Thoracic aorta (tissue), 2 donors: ENCODE measurements at places on chromosomes 5 and 9. TPM values are rescaled to one million over a fixed set of nuclear protein-coding genes. Genes with fewer than 3 reads are reported as not detected.

GRCh38 chr5:83549674-83550073 lies 78.1 kb downstream of the VCAN start:
- peaks cover under 1% of the 10 kb centered on the region for H3K4me1 ChIP-seq
- no peaks in the 10 kb centered on the region for H3K27me3 ChIP-seq
- H3K27ac ChIP-seq, result peak overlapping the region; percentile 5
- no peak overlapping the region for H3K4me3 ChIP-seq
- DNase-seq, result no peak
- H3K36me3 ChIP-seq, result peaks cover 5% of the 10 kb centered on the region

- peak overlapping the region; percentile 4 for H3K27ac ChIP-seq
- no peaks in the 10 kb centered on the region for H3K27me3 ChIP-seq
- DNase-seq, result no peak
- H3K4me1 ChIP-seq, result peaks cover 21% of the 10 kb centered on the region
Measured at GRCh38 chr5:126461838-126462237, 38.6 kb downstream of the GRAMD2B start.

GRCh38 chr5:23579566-23579965 lies 72.2 kb downstream of the PRDM9 start:
- H3K36me3 ChIP-seq, result no peaks in the 10 kb centered on the region
- H3K27ac ChIP-seq, result no peak overlapping the region
- no peak overlapping the region for H3K4me3 ChIP-seq
- H3K4me1 ChIP-seq, result no peaks in the 10 kb centered on the region

Gene IL13
- total RNA-seq, result not detected

- peak overlapping the region; percentile 14 for H3K27ac ChIP-seq
- no peaks in the 10 kb centered on the region for H3K36me3 ChIP-seq
- no peaks in the 10 kb centered on the region for H3K27me3 ChIP-seq
- no peak overlapping the region for H3K4me3 ChIP-seq
- DNase-seq, result no peak
Measured at GRCh38 chr5:172439785-172440477, 14.4 kb downstream of the SH3PXD2B start.

DNA sequence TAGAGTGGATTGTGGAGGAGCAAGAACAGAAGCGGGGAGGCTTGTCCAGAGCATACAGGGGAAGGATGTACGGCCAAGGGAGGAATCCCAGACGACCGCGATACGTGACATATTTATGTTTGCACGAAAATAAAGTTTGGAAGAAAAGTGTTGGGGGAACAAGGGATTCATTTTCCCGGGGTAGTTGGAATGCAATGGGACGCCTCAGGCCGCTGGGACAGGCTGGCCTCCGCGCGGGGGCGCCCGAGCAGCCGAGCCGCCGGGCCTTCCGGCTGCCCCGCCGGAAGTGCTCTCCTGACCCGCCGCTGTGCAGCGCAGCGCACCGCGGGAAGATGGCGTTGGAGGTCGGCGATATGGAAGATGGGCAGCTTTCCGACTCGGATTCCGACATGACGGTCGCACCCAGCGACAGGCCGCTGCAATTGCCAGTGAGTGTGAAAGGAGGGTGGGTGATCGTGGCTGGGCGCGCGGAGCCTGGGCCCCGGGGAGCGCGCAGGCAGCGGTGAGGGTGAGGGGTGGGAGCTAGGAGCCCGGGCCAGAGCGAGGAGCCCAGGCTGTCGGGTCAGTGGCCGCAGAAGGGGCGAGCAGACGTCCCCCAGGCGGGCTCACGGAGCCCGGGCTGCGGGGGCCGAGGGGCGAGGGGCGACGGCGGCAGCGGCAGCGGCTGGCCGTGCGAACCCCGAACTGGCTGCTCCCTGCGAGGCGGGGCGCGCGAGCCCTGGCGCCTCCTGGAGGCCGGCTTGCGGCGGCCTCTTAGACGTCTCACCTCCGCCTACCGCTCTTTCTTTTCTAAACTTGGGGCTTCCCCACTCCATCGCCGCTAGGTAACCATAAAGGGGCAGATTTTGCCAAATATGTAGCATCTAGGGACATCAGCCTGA lies at the start of gene PHAX:
Gene PHAX (plus strand): TSS at position 317 of the 881 bp plus-strand sequence. CDS start 16 bp downstream, at position 333.
- peak within 1 kb of the TSS; percentile 94 for H3K4me3 ChIP-seq
- peaks cover 12% of the 10 kb centered on the region for H3K36me3 ChIP-seq
- H3K27me3 ChIP-seq, result no peaks in the 10 kb centered on the region
- DNase-seq, result no peak
- peak within 1 kb of the TSS; percentile 74 for H3K27ac ChIP-seq

DNA sequence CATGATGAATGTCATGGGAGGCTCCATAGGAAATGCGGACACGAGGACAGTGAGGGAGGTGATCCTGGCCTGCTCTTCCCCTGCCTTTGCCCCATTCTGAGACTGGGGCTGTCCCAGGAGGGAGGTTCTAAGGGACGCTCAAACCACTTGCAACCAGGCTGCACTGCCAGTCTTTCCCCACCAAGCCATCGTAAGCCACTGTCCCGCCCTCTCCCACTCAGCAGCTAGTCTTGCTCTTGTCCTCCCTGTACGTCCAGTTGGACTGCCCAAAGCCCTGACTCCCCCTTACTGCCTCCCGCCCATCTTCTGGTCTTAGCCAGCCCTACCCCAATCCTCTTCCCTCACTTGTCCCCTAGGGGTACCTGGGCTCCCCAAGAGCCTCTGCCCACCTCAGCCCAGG lies 115.7 kb downstream of the FSTL4 start:
- H3K36me3 ChIP-seq, result no peaks in the 10 kb centered on the region
- H3K4me3 ChIP-seq, result no peak overlapping the region
- H3K27ac ChIP-seq, result no peak overlapping the region
- DNase-seq, result no peak
- H3K27me3 ChIP-seq, result no peaks in the 10 kb centered on the region

- no peak for DNase-seq
- H3K4me1 ChIP-seq, result peaks cover 13% of the 10 kb centered on the region
- no peak overlapping the region for H3K4me3 ChIP-seq
- no peak overlapping the region for H3K27ac ChIP-seq
- no peaks in the 10 kb centered on the region for H3K27me3 ChIP-seq
Measured at GRCh38 chr5:31225118-31225517, 31.6 kb downstream of the CDH6 start.

Gene ZNF484
- 13.9 TPM for total RNA-seq

DNA sequence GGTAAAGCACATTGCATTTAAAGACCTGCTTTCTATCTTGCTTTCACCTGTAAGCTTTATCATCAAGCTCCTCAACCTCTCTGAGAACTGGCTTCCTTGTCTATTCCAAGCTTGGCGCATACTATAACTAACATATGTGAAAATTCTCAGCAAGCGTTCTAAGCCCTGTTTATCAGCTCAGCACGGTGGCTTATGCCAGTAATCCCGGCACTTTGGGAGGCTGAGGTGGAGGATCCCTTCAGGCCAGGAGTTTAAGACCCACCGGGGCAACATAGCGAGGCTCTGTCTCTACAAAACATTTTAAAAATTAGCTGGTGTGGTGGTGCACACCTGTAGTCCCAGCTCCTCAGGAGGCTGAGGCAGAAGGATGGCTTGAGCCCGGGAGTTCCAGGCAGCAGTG lies 1.6 kb upstream of the ATP6V0E1 start:
- no peak overlapping the region for H3K27ac ChIP-seq
- no peaks in the 10 kb centered on the region for H3K27me3 ChIP-seq
- no peaks in the 10 kb centered on the region for H3K36me3 ChIP-seq
- peaks cover 19% of the 10 kb centered on the region for H3K4me1 ChIP-seq
- no peak for DNase-seq
- H3K4me3 ChIP-seq, result no peak overlapping the region

- H3K27me3 ChIP-seq, result no peaks in the 10 kb centered on the region
- H3K27ac ChIP-seq, result no peak overlapping the region
- no peak for DNase-seq
- peaks cover 3% of the 10 kb centered on the region for H3K4me1 ChIP-seq
- no peak overlapping the region for H3K4me3 ChIP-seq
Measured at GRCh38 chr9:93587651-93588347, 11.4 kb downstream of the PHF2 start.

Gene TLX3
- total RNA-seq, result not detected

DNA sequence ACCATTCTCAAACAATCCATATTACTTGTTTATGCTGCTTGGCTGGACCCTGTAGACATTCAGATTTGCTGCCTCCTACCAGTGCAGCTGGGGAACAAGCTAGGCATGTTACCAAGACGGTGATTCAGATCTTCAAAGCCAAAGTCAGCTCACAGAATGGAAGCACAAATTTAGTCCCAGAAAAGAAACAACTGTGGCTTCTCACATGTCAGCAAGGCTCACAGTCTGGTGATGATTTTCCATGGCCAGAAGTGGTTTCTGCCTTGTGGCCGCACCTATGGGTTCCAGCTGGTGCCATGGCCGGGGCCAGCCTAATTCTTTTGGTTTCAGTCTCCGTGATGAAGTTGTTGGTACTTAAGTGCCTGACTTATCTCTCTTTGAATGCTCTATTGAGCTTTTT lies 182.2 kb downstream of the TMC1 start:
- H3K27ac ChIP-seq, result no peak overlapping the region
- DNase-seq, result no peak
- H3K36me3 ChIP-seq, result no peaks in the 10 kb centered on the region
- H3K4me1 ChIP-seq, result no peaks in the 10 kb centered on the region

DNA sequence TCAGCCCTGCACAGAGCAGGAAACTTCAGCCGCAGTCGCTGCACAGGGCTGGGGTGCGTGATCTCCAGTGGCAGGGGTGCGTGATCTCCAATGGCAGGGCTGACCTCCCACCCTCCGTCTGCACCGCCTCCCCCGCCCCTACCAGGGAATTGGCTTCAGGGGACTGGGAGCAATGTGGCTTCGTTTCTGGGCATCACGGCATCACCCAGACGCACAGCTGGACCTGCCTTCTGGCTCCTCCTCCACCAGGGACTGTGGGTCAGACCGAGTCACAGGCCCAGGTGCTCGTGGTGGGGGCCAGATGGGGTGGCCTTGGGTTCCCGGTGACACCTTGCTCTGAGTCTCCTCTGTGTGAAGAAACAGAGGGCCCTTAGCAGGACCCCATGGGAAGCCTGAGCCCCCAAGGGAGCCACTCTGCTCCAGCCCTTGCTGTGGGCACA lies 51.1 kb downstream of the AHRR start:
- H3K4me1 ChIP-seq, result no peaks in the 10 kb centered on the region
- H3K36me3 ChIP-seq, result no peaks in the 10 kb centered on the region
- H3K27me3 ChIP-seq, result no peaks in the 10 kb centered on the region
- DNase-seq, result no peak
- no peak overlapping the region for H3K27ac ChIP-seq

DNA sequence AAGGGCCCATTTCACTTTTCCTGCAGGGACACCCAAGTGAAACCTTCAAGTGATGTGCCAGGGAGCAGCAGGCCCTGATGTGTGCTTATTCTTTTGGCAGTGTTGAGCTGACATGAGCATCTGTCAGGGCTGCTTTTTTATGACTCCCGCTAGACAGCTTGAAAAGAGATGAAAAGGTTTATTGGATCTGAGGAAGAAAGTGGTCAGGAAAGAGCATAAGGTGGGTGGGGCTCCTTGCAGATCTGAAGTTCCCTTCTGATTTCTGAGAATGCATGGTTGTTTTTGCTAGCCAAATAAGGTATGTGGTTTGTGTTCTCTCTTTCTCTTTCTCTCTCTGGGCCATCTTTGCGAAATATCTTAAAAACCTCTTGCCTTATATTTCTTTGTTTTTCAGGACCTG lies 316.1 kb downstream of the DMRT2 start:
- DNase-seq, result no peak
- H3K36me3 ChIP-seq, result no peaks in the 10 kb centered on the region
- no peak overlapping the region for H3K4me3 ChIP-seq
- no peak overlapping the region for H3K27ac ChIP-seq
- H3K27me3 ChIP-seq, result no peaks in the 10 kb centered on the region

DNA sequence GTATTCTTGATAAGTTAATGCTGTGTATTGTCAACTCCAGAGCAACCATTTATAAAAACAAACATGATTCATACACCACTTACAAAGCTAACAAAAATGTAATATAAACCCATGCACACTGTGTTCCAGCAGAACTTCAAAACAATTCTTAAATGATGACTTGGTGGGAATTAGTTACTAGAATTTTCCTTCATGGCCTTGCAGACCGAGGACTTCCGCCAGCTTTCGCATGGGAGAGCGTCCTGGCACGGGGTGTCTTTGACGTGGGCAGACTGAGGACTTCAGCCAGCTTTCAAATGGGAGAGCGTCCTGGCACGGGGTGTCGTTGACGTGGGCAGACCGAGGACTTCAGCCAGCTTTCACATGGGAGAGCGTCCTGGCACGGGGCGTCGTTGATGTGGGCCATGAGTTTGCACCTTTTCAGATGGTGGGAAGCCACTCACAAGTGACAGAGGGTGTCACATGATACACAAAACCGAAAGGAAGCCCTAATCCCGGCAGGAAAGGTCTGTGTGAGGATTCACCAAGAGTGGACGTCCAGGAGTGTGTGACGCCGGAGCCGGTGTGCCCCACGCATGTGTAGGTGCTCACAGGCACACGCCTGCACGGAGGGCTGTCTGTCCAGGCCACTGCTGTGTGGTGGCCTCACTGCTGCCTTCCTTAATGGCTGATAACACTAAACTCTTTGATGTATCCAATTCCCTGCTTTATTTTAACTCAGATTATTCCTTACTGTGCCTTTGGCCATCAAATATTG lies 211.3 kb upstream of the IRX4 start:
- H3K4me1 ChIP-seq, result no peaks in the 10 kb centered on the region
- DNase-seq, result no peak
- H3K27ac ChIP-seq, result peak overlapping the region; percentile 21
- no peak overlapping the region for H3K4me3 ChIP-seq
